Fibroblast of skin of left biceps (primary cell): ENCODE measurements at places on chromosomes 13 and 19.

- peak; percentile 43 for DNase-seq
Measured at GRCh38 chr13:27658546-27658945, 36.9 kb downstream of the POLR1D start.

DNA sequence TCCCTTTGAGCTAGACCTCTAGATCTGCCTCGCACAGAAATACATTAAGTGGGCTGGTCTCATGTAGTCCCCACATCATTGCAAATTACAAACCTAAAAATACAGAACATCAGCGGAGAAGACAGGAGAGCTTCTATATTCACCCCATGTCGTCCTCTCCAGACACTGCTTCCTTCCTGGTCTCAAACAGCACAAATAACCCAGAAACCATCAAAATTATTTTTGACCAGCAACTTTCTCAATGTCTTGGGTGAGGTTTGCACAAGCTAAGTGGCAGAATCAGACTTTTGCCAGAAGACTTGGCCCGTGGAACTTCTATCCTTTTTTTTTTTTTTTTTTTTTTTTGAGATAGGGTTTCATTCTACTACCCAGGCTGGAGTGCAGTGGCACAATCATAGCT, 28.2 kb downstream of the CLEC17A start:
- DNase-seq, result no peak

DNA sequence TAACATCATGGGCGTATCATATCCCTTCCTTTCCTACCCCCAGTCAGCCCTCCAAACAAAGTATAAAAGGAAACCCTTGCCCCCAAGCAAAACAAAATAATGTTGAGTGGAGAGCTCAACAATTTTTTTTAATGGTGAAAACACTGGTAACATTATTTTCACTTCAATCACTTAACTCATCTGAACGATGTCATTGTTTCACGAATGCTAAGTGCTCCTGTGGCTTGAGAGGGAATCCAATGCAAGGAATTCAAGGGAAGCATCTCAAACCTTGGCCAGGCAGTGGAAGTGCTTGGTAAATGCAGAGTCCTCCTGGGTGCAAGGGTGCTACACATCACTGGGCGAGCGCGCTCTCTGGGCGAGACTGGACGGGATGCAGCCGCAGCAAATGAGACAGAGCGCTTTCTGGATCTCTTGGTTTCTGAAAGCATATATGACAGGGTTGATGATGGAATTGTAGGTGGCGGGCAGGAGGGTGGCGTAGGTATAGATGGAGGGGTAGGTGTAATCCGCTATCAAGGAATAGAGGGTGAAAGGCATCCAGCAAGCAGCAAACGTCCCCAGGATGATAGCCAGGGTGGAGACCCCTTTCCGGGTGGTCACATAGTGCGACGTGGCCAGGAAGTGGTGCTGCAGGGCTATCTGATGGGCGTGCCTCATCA, 2.0 kb downstream of the GPR12 start:
- no peak for DNase-seq

- no peak for DNase-seq
Measured at GRCh38 chr19:17685451-17686022, 2.6 kb downstream of the UNC13A start.

DNA sequence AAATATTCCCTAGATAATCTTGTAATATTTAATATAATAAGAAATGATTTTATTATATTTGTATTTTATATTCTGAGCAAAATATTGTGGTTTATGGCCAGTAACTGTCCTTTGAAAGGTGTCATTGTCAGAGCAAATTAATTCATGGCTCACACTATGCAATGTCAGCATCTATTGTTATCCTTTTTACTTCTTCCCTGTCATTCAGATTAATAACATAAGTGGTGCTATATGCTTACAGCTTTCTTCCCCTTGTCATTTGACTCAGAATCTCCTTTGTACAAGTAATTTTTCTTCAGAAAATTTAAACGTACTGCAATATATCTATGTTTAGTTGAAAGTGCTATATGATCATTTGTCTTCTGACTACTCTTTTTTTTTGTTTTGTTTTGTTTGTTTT, 1738.2 kb upstream of the MIR17HG start:
- DNase-seq, result no peak
